ENCODE measurements at places on chromosomes 3 and 15. TPM values are rescaled to one million over a fixed set of nuclear protein-coding genes. Genes with fewer than 3 reads are reported as not detected.
A peak's percentile ranks its signal among the peaks of the same experiment; 100 is the strongest.

DNA sequence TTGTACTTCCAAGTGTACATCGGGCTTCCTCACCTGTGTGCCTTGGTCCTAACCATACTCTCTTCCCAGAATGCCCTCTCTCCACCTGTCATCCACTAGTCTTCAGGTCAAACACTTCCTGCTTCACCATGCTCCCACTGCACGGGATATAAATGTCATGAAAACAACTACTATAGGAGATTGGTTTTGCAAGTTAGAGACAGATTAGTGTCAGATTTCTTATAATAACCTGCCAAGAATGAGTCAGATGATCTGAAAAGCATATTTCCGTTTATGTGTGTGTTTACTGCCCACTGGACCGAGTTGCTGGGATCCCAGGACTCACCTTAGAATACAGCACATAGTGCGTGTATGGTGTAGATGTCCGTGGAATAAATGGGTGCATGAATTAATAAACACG is 21.4 kb downstream of the PLA1A start:
- peak; percentile 61 for DNase-seq

GRCh38 chr3:156298938-156299337 is 178.6 kb downstream of the KCNAB1 start:
- DNase-seq = no peak

The ADAMTS17 gene
- total RNA-seq = under 0.01 TPM

DNA sequence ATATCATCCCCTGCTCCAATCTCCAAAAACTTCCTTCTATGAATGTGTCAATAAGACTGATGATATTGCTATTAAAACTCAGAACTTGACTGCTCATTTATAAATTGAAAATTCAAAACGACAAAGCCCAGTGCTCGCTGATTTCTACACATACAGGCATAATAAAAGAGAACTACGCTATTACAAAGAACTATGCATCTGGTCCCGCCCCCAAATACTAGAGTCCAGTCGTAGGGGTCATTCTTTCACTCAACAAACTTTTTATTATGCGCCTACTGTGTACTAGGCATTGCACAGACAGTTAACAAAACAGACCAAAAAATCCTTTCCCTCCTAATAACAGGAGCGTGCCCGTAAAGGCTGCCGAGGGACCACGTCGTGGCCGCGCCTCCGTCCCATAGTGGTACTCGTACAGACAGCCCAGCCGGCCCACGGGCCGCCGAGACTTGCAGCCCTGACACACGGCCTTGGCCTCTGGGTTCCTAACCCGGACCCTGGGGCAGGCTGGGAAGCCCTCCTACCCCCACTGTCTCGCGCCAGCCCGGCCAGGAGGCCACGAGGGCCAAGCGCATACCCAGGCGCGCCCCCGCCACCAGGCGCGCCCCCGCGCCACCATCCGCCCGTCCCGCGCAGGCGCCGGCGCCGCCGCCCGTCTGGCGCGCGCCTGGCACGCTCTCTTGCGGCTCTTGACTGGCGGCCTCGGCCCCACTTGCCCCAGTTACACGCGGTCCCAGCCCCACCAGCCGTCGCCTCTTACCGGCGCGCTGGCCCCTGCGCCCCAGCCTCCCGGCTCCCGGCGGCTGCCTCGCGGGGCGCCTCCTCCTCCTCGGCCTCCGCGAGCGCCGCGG is 757 bp downstream of the AVEN start:
- peak; percentile 93 for DNase-seq

DNA sequence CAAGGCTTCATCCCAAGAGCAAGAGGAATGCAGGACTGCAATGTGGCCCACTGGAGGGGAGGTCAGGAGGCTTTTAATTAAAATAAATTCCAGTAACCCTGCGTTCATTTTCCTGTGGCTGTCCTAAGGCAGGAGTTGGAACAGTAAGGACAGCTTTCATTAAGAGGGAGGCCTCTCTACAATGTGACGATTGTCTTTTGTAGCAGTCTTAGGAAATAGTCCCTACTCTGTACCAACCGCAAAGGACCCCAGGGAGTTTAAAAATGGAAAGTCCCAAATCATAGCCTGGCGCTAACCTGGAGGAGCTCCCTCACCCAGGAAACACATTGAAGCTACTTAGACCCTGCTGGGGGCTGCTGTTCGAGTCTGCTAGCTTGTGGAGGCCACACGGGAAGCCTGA is 62.8 kb downstream of the SYNM start:
- DNase-seq = no peak

DNA sequence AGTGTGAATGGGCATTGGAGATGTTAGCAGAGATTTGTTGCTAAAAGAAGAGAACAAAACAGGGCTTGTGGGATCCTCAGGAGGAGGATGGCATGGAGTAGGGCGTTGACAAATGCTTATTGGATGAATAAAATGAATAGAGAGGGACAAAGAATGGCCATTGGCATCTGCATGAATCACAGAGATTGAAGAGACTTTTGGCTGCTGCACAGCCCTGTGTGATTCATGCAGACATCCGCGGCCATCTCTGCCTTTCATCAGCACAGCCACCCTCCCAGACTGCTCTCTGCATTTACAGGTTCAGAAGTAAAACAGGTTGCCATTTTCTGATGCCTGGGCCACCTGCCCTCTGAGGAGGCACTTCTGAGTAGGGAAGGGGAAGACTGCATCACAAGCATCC is 397.9 kb downstream of the EPHB1 start:
- DNase-seq = no peak

The SLC12A1 gene
- total RNA-seq = not detected

GRCh38 chr3:43465109-43465508 is 156.7 kb downstream of the ANO10 start:
- no peak for DNase-seq

- no peak for DNase-seq
Observed at GRCh38 chr15:22891426-22892210, 53.2 kb downstream of the NIPA2 start.

The ADAMTS9 gene
- total RNA-seq = 2.7 TPM

The C3orf80 gene
- 2.2 TPM for total RNA-seq

The CLRN1 gene
- total RNA-seq = not detected

The CHRM5 gene
- under 0.01 TPM for total RNA-seq

The TMEM266 gene
- not detected for total RNA-seq

DNA sequence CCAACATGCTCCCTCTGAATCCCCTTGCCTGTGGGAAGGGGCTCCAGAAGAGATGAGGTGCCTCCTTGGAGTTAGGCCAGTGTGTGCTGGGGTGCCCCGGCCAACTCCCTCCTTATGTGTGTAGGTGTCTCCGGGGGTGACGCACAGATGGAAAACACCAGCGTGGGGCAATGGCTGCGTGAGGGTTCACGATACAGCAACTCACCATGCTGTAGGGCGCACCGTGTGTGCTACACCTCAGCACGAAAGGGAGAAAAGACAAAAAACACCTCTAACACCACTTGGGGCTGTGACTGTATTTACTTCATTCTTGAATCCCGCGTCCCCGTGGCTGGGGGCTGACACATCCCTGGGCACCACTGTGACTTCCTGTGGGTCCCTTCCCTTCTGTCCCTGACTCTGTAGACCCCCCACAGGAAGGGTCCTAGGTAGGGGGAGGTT is 1.6 kb upstream of the CALML4 start:
- DNase-seq = peak; percentile 27

The TM4SF4 gene
- not detected for total RNA-seq

The LCTL gene
- total RNA-seq = 1.4 TPM

The GOLGA6D gene
- total RNA-seq = not detected

- no peak for DNase-seq
Observed at GRCh38 chr3:114453361-114453780, 159.5 kb downstream of the TIGIT start.

DNA sequence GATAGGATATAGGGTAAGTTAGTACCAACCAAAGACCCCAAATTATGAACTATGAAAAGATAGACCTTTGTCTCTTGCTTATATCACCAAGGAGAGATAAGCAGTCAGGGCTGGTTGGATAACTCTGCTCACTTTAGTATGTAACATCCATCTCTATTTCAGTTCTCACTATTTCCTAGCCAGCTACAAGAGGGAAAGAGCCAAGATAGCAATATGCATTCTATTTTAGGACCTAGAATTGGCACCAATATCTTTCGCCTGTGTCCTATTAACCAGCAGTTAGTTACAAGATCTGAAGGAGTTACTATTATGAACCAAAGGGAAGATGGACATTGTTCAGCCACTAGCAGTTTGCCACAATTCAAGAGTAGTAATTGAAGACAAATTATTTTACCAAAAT is 457.5 kb downstream of the NSUN3 start:
- no peak for DNase-seq

DNA sequence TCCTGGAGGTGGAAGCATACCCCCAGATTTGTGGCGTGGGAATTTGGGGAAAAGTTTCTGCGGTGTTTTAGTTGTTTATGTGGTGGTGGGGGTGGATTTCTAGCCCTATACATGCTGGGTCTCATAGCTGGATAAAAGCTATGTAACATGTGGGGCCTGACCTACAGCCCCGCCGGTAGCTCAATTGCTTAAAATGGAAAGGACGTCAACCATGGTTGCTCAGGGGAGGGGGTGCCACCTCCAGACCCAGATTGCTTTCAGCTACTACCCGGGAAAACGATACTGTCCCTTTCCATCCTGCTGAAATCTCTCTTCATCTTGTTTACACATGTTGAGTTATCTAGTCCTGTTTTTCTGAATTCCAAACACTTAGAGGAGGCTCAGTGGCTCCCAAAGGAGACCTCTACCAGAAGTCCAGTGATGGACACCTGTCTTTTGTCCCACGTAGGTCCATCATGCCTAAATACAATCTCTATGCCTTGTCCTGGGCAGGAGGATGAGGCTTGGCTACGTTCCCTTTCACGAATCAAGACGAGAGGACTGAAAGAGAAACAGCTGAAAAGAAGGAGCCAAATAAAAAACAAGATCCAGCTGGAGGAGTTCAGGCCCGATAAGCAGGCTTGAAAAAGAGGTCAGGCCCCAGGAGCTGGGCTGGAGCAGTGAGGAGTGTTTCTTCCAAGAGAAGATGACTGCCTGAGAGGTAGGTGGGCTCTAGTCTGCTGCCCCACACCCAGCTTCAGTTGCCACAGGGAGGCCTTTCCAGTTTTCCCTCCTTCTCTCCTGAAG is 72.1 kb upstream of the TPRG1 start:
- DNase-seq = no peak

DNA sequence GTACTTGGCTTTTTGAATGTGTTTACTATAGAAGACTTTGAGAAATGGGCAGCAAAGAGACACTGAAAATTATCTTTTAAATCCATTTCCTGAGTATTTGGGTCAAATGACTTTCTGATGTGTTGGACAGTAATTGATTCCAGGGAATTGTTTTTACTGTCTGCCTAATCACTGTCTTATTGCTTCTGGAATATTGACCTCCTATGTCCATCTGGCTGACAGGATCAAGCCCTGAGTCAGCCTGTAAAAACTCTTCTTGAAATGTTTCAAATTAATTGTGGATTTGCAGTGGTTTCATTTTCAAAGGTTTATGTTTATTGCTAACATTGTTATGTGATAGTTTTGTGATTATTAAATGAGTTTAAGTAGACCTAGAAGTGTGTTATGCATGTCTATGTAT is 50.6 kb upstream of the MLF1 start:
- no peak for DNase-seq

The CFAP44 gene
- 5.8 TPM for total RNA-seq

The TMEM212 gene
- not detected for total RNA-seq

GRCh38 chr15:80031841-80032240 is 27.6 kb upstream of the ZFAND6 start:
- no peak for DNase-seq

- no peak for DNase-seq
Observed at GRCh38 chr3:156787001-156787400, 39.2 kb upstream of the LEKR1 start.

- no peak for DNase-seq
Observed at GRCh38 chr3:98536456-98537017, 4.8 kb downstream of the GPR15 start.

- no peak for DNase-seq
Observed at GRCh38 chr3:168648321-168648720, 552.6 kb upstream of the GOLIM4 start.

The ASB14 gene
- not detected for total RNA-seq

GRCh38 chr3:49098910-49099630 is 5.2 kb upstream of the QRICH1 start:
- peak; percentile 49 for DNase-seq

GRCh38 chr3:16477056-16477455 is 36.4 kb downstream of the RFTN1 start:
- DNase-seq = no peak

DNA sequence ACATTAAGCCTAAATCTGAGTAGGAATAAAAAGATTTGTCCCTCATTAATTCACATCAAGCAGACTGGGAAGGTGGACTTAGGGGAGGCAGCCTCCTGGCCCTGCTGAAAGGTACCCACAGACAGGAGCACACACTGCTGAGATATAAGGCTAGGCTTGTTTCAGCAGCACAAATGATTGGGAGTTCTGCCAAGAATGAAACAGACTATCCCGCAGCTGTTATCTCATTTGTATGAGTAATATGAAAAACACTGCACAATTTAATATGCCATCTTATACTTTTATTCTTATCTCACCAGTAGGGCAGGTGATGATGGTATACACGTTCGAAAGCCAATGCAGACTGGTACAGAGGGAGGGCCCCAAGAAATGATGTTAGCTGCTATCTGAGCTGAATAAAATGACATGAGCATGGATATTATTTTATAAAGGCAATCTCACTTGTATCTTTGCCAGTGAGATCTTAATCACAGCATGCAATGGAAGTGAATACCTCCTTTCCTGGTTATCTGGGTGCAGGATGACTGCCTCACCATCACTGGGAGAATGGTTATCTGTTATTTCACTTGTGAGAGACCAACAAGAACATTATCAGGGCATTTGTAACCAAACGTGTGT is 258.7 kb upstream of the PPP2R3A start:
- no peak for DNase-seq

DNA sequence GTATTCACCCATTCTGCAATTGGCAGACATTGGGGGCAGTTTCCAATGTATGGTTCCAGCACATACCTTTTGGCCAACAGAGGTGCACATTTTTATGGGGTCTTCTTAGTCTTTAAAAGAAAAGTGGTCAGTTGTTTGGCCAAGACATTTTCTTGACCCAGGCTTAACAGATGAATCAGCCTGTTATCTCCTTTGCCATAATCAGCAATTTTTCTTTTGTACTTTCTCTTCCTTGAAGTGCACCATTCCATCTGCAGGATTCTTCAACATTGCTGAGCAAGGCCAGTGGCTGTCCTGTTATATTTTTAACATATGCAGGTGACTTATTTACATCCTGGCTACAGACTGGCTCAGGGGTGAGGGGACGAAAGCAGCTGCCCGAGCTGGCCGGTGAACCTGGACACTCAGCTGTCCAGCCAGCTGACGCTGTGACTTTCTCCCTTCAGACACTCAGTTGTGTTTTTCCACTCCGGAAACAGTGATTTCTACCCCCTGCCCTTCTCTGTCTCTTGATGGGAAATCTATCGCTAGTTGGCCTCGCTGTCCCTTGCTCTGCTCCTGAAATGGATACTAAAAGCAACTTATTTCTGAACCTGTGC is 96.5 kb upstream of the TNFAIP8L3 start:
- no peak for DNase-seq

GRCh38 chr3:150743508-150743907 is 19.5 kb downstream of the SIAH2 start:
- no peak for DNase-seq

DNA sequence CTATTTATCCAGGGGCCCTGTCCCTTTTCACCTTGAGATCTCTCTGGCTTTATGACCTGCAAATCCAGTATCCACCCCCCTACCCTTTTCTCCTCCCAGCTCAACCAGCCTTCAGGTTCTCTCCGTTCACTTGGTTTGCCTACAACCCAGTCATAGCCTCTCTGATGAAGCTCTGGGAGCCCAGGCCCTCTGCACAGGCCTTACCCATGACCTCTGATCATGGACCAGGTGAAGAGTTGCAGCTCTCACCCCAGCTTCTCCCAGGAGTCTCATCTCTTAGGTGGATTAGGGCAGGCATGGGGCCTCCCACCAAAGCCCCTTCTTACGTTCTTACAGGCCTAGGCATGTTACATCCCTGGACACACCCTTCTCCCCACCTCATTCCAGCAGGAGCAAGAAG is 59.8 kb downstream of the EXOG start:
- DNase-seq = no peak

The SLC28A2 gene
- not detected for total RNA-seq
